ENCODE measurements at places on chromosomes 11 and 22.

DNA sequence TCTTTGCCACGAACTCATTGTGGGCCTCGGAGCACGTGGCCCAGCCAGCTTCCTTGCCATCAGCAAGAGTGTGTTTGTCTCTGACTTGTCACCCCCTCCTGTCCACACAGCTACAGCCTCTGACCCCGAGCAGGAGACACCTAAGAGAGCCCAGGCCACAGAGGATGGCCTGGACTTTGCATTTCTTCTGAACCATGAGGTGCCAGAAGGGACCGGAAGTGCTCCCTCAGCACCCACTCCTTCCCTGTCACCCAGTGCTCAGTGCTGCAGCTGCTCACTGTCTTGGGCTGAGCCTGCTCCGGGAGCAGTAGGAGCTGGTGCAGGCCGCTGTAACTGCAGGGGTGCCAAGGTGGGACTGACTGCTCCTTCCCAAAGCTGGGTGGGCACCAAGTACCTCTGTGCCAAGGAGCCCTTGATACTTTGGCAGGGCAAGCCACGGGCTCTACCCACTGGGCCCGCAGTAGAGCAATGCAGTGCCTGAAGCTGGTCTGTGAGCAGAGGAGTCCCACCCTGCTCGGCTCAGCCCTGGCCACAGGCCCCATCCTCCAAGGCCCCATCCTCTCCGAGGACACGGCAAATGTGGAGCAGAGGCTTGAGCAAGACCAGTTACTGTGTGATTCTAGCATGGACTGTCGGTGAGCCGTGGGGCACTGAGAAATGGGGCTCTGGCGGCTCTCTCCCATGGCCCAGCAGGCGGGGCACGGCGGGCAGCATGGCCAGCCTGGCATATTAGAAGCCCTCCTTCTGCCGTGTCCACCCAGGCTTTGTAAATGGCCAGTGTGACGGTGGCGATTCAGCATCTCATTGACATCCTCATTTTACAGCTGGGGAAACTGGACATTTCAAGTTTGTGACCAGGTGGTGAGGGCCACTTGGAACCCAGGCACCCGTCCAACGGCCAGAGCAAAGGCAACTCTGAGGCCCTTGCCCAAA lies 6.3 kb downstream of the GRK2 start:
- no peak for DNase-seq

- no peak for DNase-seq
Observed at GRCh38 chr22:29629903-29630516, 26.6 kb downstream of the NF2 start.

DNA sequence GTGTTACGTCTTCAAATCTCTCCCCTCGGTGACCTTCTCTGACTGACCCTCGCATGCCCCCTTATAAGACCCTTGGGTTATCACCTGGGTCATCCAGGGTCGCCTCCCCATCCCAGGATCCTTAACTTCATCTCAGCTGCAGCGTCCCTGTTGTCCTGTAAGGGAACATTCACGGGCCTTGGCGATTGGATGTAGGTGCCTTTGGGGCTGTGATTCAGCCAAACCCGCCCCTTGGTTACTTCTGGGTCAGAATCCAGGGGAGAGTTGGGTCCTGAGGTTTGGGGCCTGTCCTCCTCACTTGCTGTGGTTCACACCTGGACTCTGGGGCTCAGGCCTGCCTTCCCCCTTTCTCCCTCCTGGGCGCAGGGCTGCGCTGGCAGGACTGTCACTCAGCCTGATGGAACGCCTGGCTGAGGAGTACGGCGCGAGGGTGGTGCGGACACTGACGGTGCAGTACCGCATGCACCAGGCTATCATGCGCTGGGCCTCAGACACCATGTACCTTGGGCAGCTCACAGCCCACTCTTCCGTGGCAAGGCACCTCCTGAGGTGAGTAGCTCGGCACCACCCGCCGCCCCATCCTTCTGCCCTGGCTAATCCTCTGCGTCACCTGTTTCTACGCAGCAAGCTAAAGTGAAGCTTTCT lies 29.4 kb downstream of the IGHMBP2 start:
- no peak for DNase-seq

- DNase-seq: no peak
Observed at GRCh38 chr22:49452362-49452946, 375.2 kb downstream of the BRD1 start.

GRCh38 chr22:27648853-27649252 lies 152.7 kb downstream of the MN1 start:
- DNase-seq: no peak

- no peak for DNase-seq
Observed at GRCh38 chr11:10728789-10729472, 22.1 kb upstream of the CTR9 start.

GRCh38 chr11:13338019-13338426 lies 60.4 kb downstream of the BMAL1 start:
- DNase-seq: peak; percentile 48

DNA sequence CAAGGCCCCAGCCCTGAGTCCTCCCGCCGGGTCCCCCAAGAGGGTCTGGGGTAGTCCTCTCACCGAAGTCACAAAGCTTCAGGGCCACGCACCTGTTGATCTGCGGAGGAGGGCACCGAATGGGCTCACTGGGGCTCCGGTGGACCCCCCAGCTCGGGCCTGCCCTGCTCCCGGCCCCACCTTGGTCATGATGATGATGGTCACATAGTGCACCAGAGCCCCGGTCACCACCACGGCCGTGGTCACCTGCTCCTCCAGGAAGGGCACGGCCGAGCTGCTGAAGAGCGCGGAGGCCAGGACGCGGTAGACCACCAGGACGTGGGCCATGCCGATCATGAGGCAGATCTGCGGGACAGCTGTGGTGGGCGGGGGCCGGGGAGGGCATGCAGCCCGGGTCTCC lies 13.5 kb upstream of the SIGIRR start:
- no peak for DNase-seq

DNA sequence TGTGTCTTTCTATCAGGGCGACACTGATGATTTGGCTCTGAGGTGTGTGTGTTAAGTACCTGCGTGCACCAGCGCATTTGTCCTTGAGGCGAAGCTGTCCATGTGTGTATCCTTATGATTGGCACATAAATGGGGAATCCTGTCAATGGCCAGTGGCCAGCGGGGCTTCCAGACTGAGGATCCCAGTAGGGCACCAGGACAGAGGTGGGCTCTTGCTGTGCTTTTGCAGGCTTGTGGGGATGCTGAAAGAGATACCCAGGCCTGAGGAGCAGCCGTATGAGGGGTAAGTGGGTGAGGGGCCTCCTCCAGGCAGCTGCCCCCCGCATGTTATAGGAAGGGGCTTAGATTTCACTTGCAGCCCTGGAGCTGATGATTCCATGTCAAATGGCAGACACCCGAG lies 156.8 kb downstream of the ST3GAL4 start:
- no peak for DNase-seq

- no peak for DNase-seq
Observed at GRCh38 chr11:118427707-118428106, 8.6 kb upstream of the KMT2A start.

- no peak for DNase-seq
Observed at GRCh38 chr22:17914474-17914873, 109.9 kb downstream of the MICAL3 start.

- no peak for DNase-seq
Observed at GRCh38 chr11:92810423-92811064, 158.9 kb upstream of the MTNR1B start.

GRCh38 chr22:47228767-47229166 lies 466.3 kb downstream of the TBC1D22A start:
- no peak for DNase-seq

DNA sequence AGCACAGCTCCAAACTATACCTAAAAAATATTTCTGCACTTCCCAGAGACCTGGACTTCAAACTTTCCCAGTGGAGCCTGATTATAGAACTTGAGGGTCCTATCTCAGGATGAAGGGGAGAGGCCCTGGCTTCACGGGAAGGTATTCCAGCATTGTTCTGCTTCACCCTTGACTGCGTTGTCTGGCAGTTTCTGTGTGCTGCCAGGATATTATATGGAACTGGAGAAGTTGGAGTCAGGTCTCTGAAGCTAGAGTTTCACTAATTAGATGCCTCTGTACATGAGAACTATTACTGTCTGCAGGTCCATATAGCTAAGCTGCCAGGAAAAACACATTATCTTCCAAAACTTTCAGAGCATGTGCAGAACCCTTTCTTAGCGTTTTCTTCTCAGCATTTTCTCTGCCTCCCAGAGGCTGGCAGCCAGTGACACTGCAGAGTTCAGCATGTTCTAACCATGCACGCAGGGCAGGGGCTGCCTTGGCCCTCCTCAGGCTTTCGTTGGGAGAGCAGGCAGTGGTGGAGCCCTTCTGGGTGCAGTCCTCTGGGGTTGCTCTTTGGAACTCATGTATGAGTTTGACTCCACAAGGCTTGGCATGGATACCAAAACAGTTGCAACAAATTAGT lies 99.3 kb downstream of the CWC15 start:
- no peak for DNase-seq

DNA sequence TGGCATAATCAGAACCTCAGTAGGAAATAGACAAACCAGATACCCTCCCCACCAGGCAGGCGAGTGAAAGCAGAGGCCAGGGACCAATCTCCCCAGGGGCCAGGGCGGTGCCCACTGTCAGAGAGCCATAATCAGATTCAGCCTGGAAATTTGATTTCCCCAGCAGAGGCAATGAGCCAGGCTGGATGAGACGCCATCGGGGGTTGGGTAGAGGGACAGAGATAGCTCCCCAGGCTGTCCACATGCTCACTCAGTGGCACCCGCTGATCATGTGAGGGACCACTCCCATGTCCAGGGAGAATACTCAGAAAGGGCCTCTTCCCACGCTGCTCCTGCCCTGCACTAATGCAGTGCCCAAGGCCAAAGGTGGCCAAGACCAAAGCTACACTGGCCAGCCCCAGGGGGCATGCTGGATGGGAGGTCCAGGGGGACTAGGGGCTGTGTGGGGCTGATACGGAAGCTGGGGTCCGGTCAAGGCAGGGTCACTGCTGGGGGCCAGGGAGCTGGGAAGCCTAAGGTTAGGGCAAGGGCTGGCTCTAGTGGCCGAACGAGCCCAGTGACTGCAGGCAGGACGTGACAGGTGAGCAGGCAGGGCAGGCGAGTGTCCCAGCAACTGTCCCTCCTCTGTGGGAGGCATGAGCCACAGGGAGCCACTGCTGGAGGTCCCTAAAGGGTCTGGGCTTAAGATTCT lies 19.8 kb downstream of the ARVCF start:
- DNase-seq: no peak

DNA sequence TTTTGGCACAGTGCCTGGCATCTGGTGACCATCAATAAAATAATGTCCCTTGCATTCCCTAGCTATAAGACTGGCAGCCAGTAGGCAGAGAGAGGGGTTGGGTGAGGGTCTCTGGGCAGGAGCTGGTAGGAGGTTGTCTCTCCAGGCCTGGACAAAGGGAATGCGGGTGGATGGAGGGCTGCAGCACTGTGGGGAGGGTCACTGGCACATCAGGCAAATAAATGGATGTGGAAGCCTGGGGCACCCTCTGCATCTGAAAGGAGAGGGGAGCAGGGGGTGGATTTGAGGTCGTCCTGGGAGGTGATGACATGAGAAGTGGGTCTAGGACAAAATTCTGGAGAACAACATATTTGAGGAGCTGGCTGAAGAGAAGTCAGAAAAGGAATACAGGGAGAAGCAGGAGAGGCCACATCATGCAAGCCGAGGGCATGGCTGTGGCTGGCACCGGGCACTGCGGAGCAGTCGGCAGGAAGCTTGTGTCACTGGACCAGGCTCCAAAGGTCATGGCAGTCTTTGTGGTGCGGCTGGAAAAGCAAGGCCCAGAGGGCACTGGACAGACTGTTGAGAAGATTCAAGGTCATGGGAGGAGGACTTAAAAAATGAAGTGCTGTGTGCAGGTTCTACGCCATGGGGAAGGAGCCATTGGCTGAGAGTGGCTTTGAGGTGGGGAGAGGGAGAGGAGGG lies 36.5 kb upstream of the THY1 start:
- DNase-seq: no peak

GRCh38 chr11:86805873-86806310 lies 5.5 kb downstream of the PRSS23 start:
- DNase-seq: no peak
